ENCODE measurements at places on chromosomes 4 and X.

GRCh38 chr4:25485104-25485503 lies 108.0 kb downstream of the ANAPC4 start:
- DNase-seq: no peak

- DNase-seq: no peak
These were observed 63.1 kb downstream of the RELL1 start for GRCh38 chr4:37623125-37623524.

- no peak for DNase-seq
These were observed 136.6 kb upstream of the HHIP start for GRCh38 chr4:144509088-144510015.

DNA sequence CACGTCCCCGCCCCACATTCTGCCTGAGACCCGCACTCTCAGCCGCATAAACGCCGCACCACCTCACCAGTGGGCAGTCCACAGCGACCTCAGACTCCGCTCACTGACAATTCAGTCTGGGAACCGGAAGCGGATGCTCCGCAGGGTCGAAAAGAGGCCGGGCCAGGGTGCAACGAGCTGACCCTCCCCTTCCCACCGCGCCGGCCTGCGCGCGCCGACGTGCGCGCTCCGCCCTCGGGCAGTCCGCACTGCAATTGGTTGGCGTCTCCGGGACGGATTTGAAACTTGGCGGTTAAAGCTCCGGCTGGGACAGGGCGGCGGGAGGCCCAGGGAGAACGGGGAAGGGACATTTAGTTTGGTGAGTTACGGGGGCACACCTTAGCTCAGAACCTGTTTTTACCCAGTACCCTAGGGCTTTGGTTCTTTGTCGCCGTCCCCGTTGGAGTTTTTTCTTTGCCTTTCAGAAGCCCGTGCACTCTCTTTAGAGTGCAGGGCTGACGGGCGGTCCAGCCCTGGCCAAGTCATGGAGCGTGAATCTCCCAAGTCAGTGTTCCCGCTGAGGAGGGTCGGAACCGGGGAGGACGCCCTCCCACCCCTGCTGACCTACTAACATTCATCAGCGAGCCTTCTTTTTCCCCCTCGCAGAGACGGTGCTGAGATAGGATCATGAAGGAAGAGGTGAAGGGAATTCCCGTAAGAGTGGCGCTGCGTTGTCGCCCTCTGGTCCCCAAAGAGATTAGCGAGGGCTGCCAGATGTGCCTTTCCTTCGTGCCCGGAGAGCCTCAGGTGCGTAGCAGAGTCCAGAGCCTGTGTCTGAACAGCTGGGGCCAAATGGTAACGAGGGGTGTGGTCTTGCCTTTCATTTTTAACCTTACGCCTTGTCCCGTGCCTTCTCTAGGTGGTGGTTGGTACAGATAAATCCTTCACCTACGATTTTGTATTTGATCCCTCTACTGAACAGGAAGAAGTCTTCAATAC lies at the start of the genes KIF4A and PDZD11:
Gene KIF4A, plus strand, starts transcription at position 312 of the 978 bp plus-strand sequence. Its CDS starts 355 bp downstream, at position 667.
Gene PDZD11, minus strand, starts transcription at position 135 of the 978 bp plus-strand sequence. CDS start 586 bp downstream, outside the sequence.
- DNase-seq: peak; percentile 53

DNA sequence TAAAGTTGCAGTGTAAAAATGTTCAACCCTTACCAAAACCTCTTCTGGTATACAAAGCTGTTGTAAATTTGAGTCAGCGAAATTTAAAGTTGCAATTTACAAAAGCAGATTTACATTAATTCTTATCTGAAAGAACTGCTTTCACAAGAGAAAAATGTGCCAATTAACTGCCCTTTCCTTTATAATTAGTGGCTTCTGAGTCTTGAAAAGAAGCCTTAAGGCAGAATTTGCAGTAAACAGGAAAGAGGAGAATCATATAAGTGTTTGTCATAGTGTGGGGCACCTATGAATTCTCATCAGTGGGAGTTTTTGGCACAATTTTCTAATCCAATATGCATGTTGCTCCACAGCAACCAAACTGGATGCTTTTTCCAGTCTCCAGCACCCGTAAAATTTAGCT lies 125.3 kb upstream of the GABRG1 start:
- DNase-seq: no peak

GRCh38 chr4:25755911-25756310 lies 100.3 kb downstream of the SLC34A2 start:
- no peak for DNase-seq

DNA sequence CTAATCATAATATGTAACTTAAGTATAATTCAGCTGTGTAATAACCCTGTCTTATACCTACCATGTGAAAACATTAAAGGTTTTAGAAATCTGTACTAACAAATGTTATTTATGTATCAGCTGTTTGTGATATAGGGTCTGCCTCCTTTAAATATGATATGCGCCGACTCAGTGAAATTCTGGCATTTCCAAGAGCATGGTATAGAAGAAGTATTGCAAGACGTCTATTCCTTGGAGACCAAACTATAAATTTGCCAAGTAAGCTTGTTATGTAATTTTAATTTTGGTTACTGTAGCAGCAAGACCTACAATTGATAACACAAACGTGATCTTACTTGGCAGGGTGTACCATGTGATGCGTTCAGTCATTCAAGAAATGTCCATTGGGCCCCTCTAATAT lies 32.3 kb upstream of the ADAD1 start:
- DNase-seq: no peak

DNA sequence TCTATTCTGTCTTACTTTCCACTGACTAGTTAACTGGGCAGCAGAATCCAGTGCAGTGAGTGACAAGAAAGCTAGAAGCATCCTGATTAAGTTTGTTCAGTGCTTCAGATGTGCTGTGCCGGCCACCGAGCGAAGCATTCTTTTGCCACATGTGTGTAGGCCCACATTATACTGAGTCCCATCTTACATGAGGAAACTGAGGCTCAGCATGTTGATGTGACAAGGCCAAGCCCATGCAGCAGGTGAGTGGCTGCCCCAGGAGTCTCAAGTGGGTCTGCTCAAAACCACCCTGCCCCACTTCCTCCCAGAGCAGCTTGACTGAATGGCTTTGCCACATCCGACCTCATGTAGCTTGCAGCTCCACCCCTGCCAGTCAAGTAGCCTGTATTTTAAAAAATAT lies 50.5 kb downstream of the RHOH start:
- no peak for DNase-seq

- no peak for DNase-seq
These were observed 15.0 kb upstream of the PAGE1 start for GRCh38 chrX:49710744-49711319.

- no peak for DNase-seq
These were observed 406.8 kb downstream of the PCDH7 start for GRCh38 chr4:31126881-31127398.

GRCh38 chr4:73631565-73632226 lies 11.5 kb upstream of the RASSF6 start:
- DNase-seq: no peak

DNA sequence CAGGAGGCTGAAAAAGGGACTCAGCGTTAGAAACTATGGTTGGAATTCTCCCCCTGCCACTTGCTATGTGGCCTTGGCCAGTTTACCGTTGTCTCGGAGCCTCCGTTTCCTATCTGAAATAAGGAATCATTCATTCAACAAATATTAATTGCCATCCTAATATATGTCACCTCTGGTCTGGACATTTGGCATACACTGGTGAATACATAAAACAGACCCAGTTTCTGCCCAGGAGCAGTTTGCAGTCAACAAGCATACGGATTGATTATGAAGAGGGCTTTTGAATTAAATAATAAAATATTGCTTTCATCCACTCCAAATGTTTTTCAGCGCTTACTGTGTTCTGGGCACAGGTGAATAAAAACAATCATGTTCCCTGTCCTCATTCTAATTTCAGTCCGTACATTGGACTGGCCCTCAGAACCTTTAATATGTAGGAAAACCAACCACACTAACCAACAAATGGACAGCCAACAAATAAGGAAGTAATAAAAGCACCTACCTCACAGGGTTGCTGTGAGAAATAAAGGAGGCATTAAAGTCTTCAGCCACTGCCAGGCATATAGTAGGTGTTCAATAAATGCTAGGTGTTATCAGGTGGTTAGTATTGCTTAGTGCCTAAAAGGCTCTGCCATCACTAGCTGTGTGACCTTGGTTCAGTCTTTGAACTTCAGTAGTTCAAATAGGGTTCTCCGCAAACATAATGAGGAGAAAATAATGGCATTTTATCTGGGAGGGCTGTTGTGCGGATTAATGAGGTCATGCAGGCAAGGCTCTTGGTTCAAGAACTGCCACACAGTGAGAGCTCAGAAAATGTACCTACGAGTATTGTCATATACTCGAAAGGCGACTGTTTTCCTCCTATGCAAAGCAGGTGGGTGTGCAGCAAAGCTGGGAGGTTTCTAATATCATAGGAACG lies 7.3 kb upstream of the GSX2 start:
- DNase-seq: no peak

- DNase-seq: no peak
These were observed 30.7 kb upstream of the RAPGEF2 start for GRCh38 chr4:159071969-159072765.

DNA sequence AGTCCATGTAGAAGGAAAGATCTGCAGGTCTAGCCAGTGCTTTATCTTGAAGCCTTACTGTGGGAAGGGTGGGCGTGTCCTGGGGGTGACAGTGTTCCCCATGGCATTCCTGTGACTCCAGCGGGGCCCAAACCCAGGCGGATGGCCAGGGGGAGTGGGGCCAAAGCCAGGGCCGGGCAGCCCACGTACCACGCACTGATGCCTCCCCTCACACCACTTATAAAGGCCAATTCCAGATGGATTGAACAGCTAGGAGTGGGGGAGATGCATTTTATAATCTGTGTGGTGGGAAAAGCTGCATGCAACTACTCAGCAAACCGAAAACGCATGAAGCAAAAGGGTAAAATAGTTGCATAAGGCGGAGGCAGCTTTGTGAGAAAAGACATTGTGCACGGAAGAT lies 36.4 kb downstream of the NELFA start:
- no peak for DNase-seq

GRCh38 chr4:147318586-147318985 lies 162.3 kb upstream of the EDNRA start:
- no peak for DNase-seq

All from stimulated activated CD8-positive, alpha-beta memory T cell treated with anti-CD3 and anti-CD28 coated beads, Interleukin-15, amount 100 ng/mL, for 24 hours (primary cell).